Stimulated activated CD8-positive, alpha-beta memory T cell treated with anti-CD3 and anti-CD28 coated beads, Interleukin-4, amount 100 ng/mL, for 1 hour (primary cell): ENCODE measurements at places on chromosomes 1 and 21.
A peak's percentile ranks its signal among the peaks of the same experiment; 100 is the strongest.

DNA sequence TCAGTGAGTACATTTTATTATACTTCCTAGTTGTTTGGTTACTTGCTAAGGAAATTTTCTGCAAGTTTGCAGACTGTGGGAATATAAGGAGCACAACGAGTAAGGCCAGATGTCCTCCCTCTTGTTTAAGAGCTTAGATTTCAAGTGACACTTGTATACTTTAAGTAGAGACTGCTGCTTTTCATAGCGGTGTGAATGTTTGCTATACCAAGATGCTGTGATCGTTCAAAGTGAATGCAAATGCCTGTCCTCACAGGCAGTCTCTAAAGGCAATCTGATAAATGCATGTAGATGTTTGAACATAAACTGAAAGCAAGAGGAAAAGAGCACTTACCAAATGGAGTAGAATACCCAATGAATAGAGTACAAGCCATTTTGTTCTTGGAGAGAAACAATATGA, 226.4 kb downstream of the NRIP1 start:
- no peak for DNase-seq

GRCh38 chr1:32321712-32322291, 14.2 kb downstream of the MARCKSL1 start:
- DNase-seq: no peak

GRCh38 chr1:3745590-3746381, 6.5 kb upstream of the CCDC27 start:
- DNase-seq: no peak

GRCh38 chr1:47927165-47927564, 70.0 kb downstream of the TRABD2B start:
- no peak for DNase-seq

GRCh38 chr21:14926186-14926585, 138.6 kb downstream of the NRIP1 start:
- no peak for DNase-seq

DNA sequence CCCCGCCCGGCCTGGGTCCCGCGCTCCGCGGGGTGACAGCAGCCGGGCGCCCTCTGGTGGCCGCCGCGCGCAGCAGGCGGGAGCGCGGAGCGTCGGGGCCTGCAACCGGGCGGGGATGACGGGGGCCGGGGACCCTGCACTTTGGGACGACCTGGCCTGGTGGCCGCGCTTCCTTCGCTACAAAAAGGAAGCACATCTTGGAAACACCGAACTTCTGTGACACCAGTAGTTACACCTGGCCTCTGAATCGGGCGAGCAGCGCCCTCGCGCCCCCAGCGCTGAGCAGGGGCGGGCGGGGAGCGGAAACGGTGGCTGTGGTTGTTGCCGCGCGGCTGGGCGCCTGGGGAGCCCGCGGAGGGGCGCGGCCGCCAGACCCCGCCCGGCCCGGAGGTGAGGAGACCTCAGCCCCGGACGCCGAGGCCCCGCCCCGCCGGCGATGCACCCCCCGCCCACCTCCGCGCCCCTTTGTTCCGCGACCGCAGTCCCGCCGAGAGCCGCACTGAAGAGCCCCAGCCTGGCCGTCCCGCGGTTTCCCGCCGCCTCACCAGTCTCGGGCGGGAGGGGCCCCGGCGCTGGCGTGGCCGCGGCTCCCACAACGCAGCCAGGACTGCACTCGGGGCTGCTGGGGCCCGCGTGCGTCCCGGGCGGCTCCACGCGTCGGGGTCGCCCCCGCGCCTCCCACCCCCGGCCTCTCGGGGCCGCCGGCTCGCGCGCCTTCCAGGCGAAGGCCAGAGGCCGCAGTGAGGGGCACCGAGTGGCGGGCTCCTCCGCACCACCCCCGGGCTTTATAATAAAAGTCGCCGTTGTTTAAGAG, 59.3 kb downstream of the H3-3A start:
- peak; percentile 36 for DNase-seq

DNA sequence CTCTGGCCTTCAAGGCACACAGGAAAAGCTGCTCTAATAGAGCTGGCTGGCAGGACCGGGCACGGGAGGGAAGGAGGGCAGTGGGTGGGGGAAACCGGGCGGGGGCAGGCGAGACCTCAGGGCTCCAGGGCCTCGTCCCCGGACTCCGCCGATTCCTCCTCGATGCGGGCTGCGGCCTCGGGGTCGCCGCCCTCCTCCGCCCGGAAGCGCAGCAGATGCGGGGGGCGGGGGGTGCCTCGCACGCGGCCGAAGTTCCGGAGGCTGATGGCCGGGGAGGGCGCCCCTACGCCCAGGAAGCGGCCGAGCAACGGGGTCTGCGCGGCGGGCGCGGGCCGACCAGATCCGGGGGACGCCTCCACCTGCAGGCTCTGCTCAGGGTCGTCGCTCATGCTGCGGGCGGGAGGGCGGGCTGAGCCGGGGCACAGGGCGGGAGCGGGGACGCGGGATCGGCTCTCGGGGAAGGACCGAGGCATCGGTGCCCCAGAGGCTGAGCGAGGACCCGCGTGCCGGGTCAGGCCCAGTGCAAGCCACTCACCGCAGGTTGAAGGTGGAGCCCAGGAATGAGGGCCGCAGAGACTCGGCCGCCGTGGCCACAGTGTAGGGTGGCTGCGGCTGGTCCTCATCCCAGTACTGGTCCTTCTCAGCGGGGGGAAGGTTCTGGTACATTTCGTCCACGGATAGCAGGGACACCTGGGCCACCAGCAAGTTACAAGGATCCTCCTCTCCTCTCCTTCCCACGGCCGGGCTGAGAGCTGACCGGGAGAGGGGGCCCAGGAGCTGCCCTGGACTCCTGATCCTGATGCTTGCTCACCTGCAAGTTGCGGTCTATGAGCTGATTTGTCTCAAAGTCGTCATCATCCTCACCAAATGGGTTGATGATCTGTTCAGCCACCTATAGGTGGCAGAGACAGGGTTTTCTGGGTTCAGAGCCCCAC, 3.6 kb downstream of the BEST4 start:
- no peak for DNase-seq

DNA sequence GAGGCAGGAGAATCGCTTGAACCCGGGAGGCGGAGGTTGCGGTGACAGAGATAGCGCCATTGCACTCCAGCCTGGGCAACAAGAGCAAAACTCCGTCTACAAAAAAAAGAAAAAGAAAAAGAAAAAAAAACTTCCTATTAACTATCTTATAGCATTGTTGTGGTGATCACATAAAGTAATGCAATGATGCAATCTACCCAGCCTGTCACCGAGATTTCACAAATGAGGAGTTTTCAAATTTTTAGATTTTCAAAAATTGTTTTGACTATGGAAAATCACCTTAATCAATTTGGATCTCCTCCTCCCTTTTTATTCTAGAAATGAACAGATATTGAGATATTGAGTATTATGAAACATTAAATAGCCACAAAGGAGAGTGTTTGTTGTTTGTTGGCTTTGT, 8.0 kb downstream of the FMO5 start:
- no peak for DNase-seq

DNA sequence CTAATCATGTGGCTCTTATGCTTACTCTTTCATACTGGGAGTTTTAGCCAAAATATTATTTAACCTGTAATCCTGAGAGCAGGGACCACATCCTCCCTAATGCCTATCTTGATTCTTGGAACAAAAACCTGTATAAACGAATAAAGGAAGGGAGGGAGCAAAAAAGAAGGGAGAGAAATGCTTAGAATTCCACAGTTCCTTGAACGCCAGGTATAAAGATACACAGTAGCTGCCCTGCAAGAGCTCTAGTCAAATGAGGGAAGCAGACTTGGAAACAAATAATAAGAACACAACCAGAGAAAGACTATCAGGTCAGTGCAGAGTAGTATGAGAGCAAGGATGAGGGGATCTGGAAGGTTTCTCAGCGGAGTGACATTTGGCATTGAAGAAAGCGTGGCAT, 116.3 kb downstream of the SLC30A10 start:
- no peak for DNase-seq

DNA sequence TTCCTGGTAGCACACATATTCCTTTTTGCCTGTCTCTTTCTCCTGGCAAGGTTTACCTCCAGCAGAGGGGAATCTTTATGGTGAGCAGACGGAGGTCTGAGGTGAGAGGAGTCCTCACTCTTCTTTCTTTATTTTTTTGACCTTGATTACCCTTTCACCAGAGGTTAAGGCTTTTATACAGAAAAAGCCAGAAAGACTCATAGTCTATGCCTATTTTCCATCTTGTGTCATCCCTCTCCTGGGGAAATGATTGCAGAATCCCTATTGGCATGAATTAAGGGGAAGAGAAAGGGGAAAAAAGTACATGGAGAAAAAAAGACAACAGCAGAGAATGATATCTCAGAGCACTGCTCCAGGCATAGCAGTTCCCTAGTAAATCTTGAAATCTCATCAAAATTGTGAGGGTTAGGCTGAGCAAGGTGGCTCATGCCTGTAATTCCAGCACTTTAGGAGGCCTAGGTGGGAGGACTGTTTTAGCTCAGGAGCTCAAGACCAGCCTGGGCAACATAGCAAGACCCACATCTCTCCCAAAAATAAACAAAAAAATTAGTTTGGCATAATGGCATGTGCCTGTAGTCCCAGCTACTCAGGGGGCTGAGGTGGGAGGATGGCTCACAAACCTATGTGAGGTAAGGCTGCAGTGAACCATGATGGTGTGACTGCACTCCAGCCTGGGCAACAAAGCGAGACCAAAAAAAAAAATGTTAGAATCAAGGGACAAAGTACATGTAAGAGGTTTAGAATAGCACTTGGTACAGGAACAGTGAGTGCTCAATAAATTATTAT, 1.2 kb upstream of the XPR1 start:
- no peak for DNase-seq

DNA sequence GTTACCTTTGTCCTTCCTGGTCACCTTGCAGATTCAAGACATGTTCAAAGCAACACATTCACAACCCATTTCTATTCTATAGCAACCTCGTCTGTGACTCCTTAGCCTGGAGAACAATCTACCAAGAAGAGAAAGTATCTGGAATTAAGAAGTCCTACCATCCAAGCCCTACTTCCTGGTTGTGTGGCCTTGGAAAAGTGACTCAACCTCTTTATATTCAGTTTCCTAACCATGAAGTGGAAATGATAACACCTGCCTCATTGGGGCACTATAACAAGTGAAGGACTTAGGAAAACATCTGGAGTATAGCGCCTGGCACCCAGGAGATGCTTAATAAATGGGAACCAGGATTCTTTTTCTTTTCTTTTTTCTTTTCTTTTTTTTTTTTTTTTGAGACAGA, 36.5 kb upstream of the SRRM1 start:
- DNase-seq: no peak

- DNase-seq: no peak
These were observed 2063.9 kb downstream of the MRPL39 start for GRCh38 chr21:23543333-23543732.

DNA sequence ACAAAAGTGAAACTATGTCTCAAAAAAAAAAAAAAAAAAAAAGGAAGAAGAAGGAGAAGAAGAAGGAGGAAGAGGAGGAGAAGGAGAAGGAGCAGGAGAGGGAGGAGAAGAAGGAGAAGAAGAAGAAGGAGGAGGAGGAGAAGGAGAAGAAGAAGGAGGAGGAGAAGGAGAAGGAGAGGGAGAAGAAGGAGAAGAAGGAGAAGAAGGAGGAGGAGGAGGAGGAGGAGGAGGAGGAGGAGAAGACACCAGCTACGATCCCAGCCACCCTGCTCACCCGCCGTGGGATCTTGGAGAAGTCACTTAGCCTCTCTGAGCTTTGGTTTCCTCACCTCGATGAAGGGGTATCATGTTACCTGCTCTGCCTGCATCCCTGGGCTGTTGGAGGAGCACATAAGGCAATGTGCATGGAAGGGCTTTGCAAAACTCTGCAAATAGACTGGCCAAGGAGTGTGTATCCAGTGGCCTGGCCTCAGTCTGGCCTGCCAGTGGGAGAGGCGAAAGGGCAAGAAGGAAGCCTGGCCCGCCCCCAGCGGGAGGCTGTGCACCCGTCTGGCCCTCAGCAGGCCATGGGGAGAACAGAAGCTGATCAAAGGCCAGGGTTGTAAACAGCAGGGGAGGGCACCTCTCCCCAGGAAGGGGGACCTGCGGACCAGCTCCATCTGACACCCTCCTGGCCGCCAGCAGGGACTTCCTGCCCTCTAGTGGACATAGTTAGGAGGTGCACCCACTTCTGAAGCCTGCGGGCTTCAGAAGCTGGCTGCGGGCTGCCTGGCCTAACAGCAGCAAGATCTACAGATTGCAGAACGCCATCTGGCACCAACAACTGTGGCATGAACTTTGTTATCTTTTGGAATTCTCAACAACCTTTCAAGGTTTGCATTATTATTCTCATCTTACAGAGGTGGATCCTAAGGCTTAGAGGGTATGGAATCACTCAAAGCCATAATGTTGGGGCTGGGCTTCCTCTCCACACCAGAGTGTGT, 19.2 kb upstream of the CDK18 start:
- DNase-seq: no peak

DNA sequence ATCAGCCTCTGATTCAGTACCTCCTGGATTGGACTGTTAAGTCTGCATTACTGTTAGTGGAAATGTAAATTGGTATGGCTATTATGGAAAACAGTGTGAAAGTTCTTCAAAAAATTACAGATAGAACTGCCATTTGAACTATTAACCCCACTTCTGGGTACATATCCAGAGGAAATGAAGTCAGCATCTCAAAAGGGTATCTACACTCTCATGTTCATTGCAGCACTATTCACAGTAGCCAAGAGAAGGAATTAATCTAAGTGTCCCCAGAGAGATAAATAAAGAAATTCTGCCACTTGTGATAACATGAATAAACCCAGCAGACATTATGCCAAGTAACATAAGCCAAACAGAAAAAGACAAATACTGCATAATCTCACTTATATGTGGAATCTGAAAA, 676.0 kb downstream of the PLA2G4A start:
- no peak for DNase-seq

DNA sequence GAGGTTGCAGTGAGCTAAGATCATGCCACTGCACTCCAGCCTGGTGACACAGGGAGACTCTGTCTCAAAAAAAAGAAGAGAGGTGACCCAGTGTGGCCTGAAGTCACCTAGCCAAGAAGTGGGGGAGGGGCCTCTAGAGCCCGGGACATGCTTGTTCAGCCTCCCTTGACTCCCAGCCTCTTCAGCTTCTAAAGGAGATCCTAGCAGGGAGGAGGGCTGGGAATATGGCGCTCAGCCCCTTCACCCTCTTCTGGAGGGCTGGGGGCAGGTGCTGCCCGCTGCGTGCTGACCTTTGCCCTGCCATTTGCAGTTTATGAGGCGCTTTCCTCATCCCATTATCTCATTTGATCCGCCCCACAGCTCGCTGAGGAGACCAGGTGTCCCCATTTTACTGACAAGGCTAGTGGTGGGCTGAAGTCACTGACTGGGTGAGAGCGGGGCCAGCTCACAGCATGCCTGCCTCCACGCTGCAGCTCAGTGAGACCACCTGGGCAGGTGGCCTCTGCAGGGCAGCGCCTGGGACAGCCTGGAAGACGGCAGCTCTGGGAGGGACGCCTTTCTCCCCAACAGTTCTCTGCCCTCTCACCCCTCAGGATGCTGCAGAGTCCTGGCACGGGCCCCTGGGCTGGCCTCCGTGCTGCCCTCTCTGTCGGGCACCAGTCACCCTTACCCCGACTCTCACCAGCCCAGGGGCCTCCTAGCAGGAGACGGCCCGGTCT, 7.5 kb downstream of the ELF3 start:
- DNase-seq: no peak

GRCh38 chr1:110035236-110035752, 870 bp downstream of the STRIP1 start:
- DNase-seq: no peak

- no peak for DNase-seq
These were observed 63.9 kb downstream of the CSMD2 start for GRCh38 chr1:34101151-34101550.

- DNase-seq: no peak
These were observed 576 bp downstream of the SMIM12 start for GRCh38 chr1:34858901-34859445.

GRCh38 chr1:61253912-61254633, 171.7 kb downstream of the NFIA start:
- DNase-seq: no peak

GRCh38 chr1:10598389-10598702, 123.6 kb downstream of the PEX14 start:
- DNase-seq: no peak

- no peak for DNase-seq
These were observed 77.3 kb downstream of the TNFSF18 start for GRCh38 chr1:172973424-172973823.
